ENCODE measurements at places on chromosomes 13 and 19. TPM values are rescaled to one million over a fixed set of nuclear protein-coding genes. Genes with fewer than 3 reads are reported as not detected.

DNA sequence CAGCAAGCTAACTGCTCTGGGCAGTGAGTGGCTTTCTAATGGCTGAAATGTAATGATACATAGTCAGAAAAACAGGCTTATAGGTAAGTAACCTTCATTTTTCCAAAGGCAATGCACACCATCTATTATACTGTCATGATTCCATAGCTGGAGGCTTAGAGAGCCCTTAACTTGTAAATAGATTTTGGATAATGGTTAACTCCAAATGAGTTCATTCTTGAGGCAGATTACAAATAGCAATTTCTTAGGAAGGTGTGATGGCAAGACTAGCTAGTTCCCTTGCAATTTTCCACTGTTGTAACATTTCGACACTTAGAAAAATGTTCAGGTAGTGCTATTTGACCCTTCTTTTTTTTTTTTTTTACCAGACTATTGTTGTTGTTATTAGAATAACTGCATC is 789.8 kb upstream of the PCDH9 start:
- no peaks in the 10 kb centered on the region for H3K36me3 ChIP-seq
- H3K27me3 ChIP-seq: no peaks in the 10 kb centered on the region
- no peak for DNase-seq
- H3K4me3 ChIP-seq: no peak overlapping the region

DNA sequence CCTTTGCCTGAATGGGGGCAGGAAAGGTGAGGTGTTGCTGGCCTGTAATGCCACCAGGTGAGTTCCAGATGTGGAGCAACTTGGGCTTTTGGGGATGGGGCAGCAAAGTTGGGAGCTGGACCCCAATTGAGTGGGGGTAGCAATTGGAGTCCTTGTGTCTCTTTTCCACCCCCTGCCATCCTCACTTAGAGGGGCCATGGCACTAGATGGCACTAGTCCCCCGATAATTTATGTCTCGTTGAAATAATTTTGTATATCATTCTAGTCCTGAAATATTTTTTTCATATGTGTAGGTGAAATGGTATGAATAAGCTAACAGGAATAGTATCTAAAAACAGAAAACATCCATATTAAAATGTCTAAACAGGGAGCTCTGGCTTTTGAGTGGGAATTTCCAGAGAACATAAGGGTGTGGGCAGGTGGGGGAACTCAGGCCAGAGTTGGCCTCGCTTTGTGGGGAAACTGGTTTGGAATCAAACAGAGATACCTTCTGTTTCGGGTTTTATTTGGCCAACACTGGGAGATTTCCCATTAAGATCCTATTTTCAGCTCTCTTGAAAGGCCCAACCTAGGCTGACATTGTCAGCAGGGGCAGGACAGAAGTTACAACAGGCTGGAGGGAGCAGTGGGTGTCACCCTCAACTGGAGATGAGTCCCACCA is 3.4 kb downstream of the ZNF576 start:
- H3K27ac ChIP-seq: no peak overlapping the region
- no peak for DNase-seq
- H3K36me3 ChIP-seq: no peaks in the 10 kb centered on the region
- H3K4me1 ChIP-seq: peaks cover 29% of the 10 kb centered on the region
- no peaks in the 10 kb centered on the region for H3K27me3 ChIP-seq

- no peak overlapping the region for H3K4me3 ChIP-seq
- H3K27me3 ChIP-seq: no peaks in the 10 kb centered on the region
- DNase-seq: no peak
- H3K27ac ChIP-seq: no peak overlapping the region
- H3K4me1 ChIP-seq: peaks cover 39% of the 10 kb centered on the region
These were observed 75.9 kb downstream of the STK24 start for GRCh38 chr13:98500963-98501421.

The SSC5D gene
- 12.7 TPM for polyA plus RNA-seq
